ENCODE measurements at places on chromosomes 1 and 21.
A peak's percentile ranks its signal among the peaks of the same experiment; 100 is the strongest.

DNA sequence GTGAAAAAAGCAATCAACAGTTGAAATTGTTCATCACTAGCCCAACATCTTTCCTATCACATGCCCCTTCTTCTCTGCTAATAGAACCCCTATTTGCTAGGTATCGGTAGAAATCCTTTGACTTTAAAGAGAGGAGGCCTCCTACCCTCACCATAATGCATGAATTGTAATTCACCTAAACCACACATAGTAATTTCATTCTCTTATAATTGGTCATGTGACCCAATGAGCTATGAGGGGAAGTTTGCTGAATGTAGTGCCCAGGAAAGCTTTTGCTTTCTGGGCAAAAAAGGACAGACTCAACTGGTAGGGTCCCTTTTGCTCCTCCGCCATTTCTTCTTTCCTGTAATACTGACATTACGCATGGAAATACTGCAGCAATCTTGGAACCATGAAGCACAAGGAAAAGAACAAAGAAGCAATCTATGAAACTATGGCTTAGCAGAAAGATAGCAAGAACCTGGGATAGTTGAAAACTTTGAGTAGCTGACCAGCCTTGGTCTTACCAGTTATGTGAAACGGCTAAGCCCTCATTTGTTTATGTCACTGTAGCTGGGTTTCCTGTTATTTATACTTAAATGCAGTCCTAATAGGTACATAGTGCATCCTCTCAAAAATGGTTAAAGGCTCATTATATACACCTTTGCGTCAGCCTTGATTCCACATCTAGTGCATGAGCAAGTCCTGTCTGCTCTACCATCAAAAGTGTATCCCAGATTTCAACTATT, 10.2 kb upstream of the CHI3L2 start:
- no peak for DNase-seq

DNA sequence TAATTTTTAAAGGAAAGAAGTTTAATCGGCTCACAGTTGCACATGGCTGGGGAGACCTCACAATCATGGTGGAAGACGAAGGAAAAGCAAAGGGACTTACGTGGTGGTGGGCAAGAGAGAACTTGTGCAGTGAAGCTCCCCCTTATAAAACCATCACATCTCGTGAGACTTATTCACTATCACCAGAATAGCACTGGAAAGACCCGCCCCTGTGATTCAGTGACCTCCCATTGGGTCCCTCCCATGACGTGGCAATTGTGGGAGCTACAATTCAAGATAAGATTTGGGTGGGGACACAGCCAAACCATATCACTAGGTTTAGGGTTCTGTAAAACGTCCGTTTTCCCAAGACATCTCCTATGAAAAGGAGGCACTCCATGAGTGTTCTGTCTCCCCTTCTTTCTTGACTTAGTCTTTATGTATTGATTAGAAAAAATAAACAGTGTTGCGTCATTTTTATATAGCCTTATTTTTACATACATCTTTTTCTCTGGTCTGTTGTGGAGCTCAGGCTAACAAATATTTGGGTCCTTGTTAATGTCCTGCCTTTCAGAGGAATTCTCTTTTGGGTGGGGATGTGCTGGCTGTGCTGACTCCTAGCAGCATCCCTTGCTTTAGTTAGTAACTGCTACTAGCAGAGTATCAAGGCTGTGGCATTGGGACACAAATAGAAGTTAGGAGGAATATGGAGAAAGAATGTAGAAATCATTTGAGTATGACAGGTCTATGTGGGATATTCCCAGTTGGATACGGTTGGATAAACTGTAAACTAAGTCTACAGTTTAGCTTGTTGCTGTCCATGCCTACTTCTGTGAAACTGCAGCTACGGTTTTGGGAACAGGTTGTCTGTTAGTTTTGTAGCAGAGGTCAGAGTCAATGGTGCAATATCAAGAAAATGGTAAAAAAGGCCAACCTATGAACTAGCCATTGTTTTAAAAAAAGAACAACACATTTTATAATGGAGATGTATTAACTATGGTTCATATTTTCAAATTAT, 23.5 kb downstream of the BACH1 start:
- no peak for DNase-seq

DNA sequence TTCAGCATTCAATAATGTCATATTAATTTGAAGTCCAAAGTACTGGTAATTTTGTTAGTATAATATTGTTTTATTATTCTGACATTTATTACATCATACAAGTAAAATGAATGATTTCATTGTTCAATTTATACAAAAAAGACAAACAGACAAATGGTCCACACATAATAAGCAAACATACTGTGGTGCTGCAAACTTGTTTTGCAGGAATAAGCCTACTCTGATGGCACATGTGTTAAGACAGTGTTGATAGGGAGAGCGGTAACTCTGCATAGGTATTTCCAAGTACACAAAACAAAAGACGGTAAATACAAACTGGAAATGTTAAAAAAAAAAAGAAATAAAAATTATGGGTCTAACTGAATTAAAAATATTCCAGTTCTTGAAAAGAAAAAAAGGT, 59.7 kb upstream of the DPYD start:
- DNase-seq = no peak

DNA sequence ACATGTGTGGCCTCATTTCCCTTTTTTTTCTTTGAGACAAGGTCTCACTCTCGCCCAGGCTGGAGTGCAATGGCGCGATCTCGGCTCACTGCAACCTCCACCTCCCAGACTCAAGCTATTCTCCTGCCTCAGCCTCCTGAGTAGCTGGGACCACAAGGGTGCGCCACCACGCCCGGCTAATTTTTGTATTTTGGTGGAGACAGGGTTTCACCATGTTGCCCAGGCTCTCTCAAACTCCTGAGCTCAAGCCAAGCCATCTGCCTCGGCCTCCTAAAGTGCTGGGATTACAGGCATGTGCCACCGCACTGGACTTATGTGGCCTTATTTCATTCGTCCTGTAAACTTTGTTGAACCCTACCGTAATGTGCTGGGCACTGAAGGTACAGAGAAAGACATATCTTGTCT, 569 bp upstream of the WARS2 start:
- peak; percentile 58 for DNase-seq

DNA sequence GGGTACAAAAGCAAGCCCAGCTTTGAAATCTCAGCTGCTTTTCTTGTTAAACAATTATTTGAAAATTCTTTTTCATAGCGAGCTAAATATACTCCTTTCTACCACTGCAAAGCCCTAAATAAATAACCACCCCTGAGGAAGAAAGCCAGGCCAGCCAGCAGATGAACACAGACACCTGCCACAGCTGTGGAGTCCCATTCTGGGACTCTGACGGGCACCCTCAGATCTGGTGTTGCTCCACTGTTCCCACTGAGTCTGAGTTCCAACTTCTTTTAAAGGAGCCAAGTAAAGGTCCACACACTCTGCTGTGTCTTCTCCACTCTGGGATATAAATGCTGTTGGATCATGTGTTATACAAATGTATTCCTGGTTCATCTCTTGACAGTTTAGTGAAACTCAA, 77.6 kb upstream of the COA6 start:
- no peak for DNase-seq

GRCh38 chr1:204296431-204296988, 63.2 kb downstream of the PLEKHA6 start:
- DNase-seq = no peak

DNA sequence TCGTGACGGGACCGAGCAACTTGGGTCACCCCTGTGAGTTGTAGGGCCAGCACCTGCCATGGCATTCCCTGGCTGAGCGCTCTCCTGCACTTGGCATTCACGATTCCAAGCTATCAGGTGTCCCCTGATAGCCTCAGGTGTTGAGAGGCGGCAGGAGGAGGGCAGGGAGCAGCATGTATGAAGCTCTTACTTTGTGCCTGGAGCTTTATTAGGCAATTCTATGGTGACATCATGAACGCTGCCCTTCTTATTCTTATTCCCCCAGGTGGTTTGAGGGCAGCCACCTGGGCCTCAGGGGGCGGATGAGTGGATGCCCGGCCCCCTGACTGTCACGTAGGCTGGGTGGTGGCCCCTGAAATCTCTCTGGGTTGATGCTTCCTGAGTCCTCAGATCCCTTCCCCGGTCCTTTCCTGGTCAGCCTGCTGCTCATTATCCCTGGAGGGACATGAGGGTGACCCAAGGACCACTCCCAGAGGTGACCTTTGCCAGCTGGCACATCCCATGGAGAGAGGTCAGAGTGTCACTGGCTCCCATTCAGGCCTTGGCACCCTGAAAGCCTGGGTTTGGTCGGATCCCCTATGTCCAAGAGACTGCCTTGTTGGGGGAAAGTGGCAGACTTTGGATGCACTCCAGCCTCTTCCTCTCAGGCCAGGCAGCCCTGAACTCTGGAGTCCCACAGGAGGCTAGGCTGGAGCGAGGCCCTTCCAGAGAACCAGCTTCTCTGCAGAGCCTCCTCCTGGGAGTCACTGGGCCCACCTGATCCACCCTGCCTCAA, 51.9 kb downstream of the SPSB1 start:
- DNase-seq = no peak

- DNase-seq = no peak
These were observed 70.7 kb upstream of the DAB1 start for GRCh38 chr1:57494530-57495079.

- DNase-seq = no peak
These were observed 123.0 kb downstream of the PEX14 start for GRCh38 chr1:10597492-10598388.

- no peak for DNase-seq
These were observed 68.5 kb upstream of the PDE4B start for GRCh38 chr1:65724151-65724550.

GRCh38 chr1:206495493-206496046, 11.8 kb upstream of the RASSF5 start:
- DNase-seq = no peak

GRCh38 chr1:1482856-1483255, 11.3 kb downstream of the ATAD3B start:
- no peak for DNase-seq

- DNase-seq = no peak
These were observed 99.9 kb downstream of the WDR4 start for GRCh38 chr21:42779431-42779861.

- peak; percentile 50 for DNase-seq
These were observed 239.8 kb upstream of the C1orf105 start for GRCh38 chr1:172180501-172181285.

- no peak for DNase-seq
These were observed 22.4 kb upstream of the INTS3 start for GRCh38 chr1:153705484-153705883.

DNA sequence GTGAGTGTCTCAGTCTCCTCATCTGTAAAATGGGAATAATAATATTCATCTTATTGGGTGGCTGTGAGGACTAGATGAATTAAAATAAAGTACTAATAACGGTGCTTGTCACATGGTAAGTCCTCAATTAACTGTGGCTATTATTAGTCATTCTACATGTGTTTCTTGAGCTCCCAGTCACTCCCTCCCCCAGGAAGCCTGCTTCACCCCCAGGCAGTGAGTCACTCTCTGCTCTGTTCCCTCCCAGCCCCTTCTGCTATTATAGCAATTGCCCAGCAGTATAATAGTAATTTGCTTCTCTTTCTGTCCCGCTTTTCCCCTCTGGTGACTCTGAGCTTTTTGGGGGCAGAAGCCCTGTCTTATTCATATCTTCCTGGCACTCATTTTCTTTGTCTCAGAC, 102.0 kb downstream of the BEND5 start:
- DNase-seq = no peak

DNA sequence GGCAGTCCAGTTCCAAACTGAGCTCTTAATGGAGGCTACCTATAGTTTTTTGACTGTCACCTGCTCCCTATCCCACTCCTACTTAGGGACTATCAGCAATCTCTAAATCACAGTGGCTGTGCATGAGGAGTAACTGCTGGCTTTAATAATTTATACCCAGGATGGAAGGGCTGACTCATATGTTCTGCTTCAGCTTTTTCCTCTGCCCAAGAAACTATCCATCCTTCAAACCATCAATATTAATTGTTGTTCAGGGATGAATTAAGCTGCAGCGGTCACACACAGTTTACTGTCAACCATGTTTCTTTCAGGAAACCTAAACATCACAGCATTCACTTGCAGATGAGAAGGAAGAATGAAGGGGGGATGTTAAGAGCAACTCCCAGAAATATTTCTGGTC, 9.0 kb upstream of the PGBD5 start:
- no peak for DNase-seq

GRCh38 chr1:8846263-8846662, 28.8 kb upstream of the RERE start:
- no peak for DNase-seq

- DNase-seq = no peak
These were observed 52.8 kb upstream of the ZBTB40 start for GRCh38 chr1:22398656-22399420.

DNA sequence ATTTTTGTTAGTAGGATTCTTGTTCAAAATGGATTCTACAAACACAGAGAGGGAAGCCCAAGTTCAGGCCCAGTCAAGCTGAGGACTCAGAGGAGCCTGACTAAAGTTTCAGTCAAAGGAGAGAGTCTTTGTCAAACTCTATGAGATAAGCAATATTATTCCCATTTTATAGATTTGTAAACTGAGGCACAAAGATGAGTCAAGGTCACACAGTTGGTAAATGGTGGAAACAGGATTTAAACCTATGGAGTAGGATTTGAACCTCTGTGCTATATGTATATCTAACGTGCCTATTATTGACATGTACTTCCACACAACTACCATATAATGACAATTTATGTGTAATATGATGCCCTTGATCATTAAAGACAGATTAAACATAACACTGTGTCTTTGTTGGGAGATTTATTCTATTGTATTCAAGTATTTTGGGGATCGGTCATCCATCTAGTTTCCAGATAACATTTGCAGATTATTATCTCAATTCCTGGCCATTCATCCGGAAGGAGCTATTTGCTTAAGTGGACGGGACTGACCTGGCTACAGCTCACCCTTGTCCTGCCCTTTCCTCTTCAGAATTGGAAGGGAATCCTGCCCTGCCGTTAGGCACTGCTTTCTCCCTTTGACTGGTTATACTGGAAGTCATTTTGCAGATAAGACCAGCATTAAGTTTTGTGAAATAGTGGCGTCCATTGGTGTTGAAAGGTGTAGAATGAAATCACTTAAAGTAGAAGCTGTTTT, 86.1 kb upstream of the LMO4 start:
- DNase-seq = no peak

GRCh38 chr1:19633106-19633505, 11.0 kb upstream of the NBL1 start:
- no peak for DNase-seq

DNA sequence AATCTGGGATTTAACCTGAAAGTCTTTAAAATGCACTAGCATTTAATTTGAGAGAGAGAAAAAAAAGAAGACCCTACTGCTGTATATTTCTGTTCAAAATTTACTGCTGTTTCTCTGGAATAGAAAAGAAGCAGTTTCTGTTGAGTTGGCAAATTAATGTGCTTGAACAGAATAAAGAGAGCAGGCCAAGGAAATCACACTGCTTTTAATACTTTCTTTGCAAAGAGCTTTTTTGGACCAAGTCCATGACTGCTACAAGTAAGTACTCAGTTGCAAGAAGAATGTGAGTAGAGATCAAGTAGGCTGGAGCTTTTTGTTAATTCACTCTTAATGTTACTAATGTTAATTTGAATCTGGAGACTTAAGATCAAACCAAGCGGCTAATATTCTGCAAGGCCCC, 336.2 kb upstream of the SGIP1 start:
- no peak for DNase-seq

DNA sequence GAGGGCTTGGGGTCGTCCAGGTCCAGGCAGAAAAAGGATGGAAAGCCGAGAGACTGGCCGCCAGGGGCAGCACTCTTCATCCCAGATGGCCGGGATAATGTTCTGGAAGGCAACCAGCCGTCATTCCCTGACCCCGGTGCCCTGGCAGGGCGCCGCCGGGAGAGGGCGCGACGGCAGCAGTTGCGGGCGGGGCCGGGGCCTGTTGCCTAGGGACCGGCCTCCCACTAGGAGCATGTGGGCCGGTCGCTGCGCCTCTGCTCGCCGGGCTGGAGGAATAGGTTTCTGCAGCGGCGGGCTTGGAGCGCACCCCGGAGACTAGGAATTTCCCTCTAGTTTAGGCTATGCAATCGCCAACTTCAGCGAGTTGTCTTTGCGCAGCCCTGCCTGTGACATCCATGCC, 11.0 kb downstream of the DMRTB1 start:
- no peak for DNase-seq

Data from stimulated activated CD4-positive, alpha-beta T cell treated with anti-CD3 and anti-CD28 coated beads, Interleukin-1b, Interleukin-23, amount 100 ng/mL, for 48 hours (primary cell).